ENCODE measurements at places on chromosomes 5 and 9. TPM values are rescaled to one million over a fixed set of nuclear protein-coding genes. Genes with fewer than 3 reads are reported as not detected.

DNA sequence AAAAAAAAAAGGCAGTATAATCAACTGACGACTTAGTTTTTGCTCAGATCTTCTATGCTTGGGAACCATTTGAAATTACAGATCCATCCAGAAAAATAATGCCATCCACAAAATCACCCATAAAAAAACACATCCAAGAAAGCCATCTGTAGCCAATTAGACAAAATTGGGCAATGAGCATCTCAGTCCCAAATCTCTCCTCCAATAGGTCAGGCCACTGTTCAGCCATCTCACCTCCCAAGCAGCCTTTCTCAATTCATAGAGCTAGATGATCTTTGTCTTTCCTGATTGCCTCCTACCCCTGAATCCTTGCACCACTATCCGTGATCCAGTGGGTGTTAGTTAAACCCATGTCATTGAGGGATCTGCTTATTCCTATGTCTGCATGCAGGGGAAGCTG is 139.6 kb downstream of the SCAMP1 start:
- H3K4me1 ChIP-seq, result no peaks in the 10 kb centered on the region
- H3K27me3 ChIP-seq, result no peaks in the 10 kb centered on the region
- no peaks in the 10 kb centered on the region for H3K36me3 ChIP-seq
- no peak overlapping the region for H3K27ac ChIP-seq

GRCh38 chr9:94150890-94151650 is 66.8 kb downstream of the PTPDC1 start:
- no peaks in the 10 kb centered on the region for H3K4me1 ChIP-seq
- H3K36me3 ChIP-seq, result no peaks in the 10 kb centered on the region
- H3K27me3 ChIP-seq, result no peaks in the 10 kb centered on the region

- no peaks in the 10 kb centered on the region for H3K27me3 ChIP-seq
- no peaks in the 10 kb centered on the region for H3K36me3 ChIP-seq
- no peak overlapping the region for H3K4me3 ChIP-seq
- peaks cover 36% of the 10 kb centered on the region for H3K4me1 ChIP-seq
- DNase-seq, result peak; percentile 38
Measured at GRCh38 chr5:40991168-40991980, 79.8 kb downstream of the MROH2B start.

DNA sequence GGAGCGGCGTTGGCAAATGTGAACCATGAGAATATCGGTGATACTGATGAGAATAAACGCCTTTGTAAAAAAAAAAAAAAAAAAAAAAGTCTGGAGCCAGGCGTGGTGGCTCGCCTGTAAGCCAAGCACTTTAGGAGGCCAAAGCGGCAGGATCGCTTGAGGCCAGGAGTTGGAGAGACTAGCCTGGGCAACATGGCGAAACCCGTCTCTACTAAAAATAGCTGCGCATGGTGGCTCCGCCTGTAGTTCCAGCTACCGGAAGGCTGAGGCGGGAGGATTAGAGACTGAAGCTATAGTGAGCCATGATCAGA is 425 bp upstream of the NFX1 start:
- peak overlapping the region; percentile 51 for H3K4me3 ChIP-seq
- H3K36me3 ChIP-seq, result no peaks in the 10 kb centered on the region
- no peaks in the 10 kb centered on the region for H3K27me3 ChIP-seq
- DNase-seq, result no peak

DNA sequence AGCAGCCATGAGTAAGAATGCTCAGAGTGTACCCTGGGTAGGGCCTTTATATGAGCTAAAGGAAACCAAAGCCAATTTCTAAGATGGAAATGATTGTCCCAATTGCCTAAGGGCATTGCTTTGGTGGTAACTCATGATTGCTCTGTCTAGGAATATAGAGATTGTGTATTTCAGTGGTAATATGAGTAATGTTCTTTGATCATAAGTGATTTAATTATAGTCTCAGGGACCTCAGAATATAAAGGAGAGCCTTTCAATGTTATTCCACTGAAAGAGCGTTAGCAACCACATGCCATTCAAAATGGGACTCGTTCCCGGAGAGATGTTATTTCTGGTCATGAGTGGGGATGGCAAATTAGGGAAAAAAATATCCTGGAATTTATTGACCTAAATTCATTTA is 340.5 kb downstream of the ARHGEF28 start:
- no peak for DNase-seq
- no peak overlapping the region for H3K27ac ChIP-seq
- no peaks in the 10 kb centered on the region for H3K4me1 ChIP-seq
- H3K27me3 ChIP-seq, result no peaks in the 10 kb centered on the region
- no peaks in the 10 kb centered on the region for H3K36me3 ChIP-seq

DNA sequence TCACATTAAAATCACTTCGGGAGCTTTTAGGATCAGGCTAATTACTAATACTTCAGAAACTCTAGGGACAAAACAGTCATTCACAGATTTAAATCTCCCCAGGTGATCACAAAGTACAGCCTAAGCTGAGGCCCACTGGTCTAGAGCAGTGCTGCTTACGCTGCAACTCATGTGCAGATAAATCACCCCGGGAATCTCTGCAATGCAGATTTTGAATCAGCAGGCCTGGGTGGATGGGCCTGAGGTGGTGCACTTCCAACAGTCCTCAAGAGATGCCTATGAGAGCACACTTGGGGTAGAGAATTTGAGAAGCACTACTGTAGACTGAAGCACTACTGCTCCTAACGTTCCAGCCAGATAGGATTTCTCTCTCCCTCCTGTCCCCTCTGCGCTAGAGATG is 28.4 kb downstream of the CSF1R start:
- DNase-seq, result no peak
- H3K4me3 ChIP-seq, result no peak overlapping the region
- H3K27ac ChIP-seq, result no peak overlapping the region

DNA sequence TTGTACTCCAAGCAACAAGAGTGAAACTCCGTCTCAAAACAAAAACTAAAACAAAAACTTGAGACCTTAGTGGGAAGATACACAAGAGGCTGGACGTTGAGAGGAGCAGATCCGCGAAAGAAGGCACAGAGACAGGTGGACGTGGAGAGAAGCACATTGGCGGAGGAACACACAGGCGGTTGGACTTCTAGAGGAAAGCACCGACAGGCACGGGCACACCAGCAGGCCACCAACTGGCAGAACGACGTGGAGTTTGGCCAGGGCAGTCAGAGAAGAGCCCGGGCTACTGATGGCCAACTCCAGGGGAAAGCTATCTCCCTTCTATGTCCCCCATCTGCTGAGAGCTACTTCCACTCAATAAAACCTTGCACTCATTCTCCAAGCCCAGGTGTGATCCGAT is 482.7 kb downstream of the GABRG2 start:
- no peaks in the 10 kb centered on the region for H3K36me3 ChIP-seq
- DNase-seq, result no peak
- no peaks in the 10 kb centered on the region for H3K4me1 ChIP-seq
- H3K4me3 ChIP-seq, result no peak overlapping the region
- no peak overlapping the region for H3K27ac ChIP-seq

DNA sequence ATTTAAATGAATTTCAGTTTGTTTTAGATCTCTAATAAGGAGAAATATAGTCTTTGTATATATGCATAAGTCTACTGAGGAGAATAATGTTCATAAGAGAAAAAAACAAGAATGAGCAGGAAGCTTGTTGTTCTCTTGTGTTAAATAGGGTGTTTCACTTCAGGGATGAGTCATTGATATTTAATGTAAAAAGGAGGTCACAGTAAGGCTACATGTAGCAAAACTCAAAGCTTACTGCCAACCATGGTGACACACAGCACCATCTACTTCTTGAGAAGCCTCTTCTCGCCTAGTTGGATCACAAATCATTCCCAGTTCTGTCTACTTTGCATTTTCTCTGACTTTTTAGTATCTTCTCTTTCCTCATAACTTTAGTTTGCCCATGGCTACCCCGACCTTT is 1466.0 kb upstream of the C9orf72 start:
- H3K4me3 ChIP-seq, result no peak overlapping the region
- DNase-seq, result no peak
- no peaks in the 10 kb centered on the region for H3K4me1 ChIP-seq

DNA sequence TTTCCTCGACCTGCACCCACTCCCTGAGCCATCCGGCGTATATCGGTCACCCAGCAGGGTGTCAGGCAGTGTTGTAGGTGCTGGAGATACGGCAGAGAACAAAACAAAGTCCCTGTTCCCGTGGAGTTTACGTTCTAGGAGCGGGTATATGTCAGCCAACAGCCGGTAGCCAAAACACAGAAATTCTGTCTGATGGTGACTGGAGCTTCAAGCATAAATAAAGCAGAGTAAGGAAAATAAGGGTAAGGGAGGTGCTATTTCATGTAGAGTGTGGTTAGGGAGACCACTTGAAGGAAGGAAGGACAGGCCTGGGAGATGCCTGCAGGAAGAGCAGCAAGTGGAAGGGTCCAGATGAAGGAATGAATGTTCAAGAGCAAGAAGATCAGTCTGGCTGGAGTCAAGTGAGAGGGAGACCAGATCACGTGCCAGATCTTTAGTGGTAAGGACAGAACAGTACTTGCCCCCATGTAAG is 783 bp upstream of the ZFR start:
- no peak overlapping the region for H3K27ac ChIP-seq
- H3K4me3 ChIP-seq, result no peak overlapping the region
- no peak for DNase-seq
- no peaks in the 10 kb centered on the region for H3K36me3 ChIP-seq

- no peaks in the 10 kb centered on the region for H3K27me3 ChIP-seq
- no peak overlapping the region for H3K4me3 ChIP-seq
- H3K4me1 ChIP-seq, result no peaks in the 10 kb centered on the region
Measured at GRCh38 chr9:131234799-131235479, 41.4 kb downstream of the FAM78A start.

- no peaks in the 10 kb centered on the region for H3K27me3 ChIP-seq
- H3K4me1 ChIP-seq, result no peaks in the 10 kb centered on the region
- H3K27ac ChIP-seq, result no peak overlapping the region
- DNase-seq, result no peak
- H3K36me3 ChIP-seq, result no peaks in the 10 kb centered on the region
- no peak overlapping the region for H3K4me3 ChIP-seq
Measured at GRCh38 chr9:132023419-132024180, 56.1 kb downstream of the MED27 start.

DNA sequence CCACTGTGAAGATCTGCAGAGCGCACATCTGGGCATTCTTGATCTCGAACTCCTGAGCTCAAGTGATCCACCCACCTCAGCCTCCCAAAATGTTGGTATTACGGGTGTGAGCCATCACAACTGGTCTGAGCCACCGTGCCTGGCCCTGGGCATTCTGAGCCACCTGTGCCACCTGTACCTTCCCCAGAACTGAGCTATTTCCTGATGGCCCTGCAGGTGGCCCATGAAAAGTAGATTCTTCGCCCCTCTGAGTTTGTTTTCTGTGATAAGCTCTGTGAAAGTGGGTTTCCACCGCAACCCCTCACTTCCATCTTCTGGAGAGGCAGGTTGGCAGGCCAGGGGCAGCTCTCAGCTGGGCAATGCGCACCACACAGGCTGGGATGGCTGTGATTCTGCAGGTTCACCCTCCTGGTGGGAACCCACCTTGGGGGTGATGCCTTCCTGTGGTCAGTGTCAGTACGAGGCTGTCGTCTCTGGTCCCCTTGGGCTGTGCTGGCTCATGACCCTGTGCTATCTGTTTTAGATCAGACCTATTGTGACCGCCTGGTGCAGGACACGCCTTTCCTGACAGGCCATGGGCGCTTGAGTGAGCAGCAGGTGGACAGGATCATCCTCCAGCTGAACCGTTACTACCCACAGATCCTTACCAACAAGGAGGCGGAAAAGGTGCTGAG is 11.3 kb downstream of the CARD19 start:
- no peak overlapping the region for H3K4me3 ChIP-seq
- no peaks in the 10 kb centered on the region for H3K4me1 ChIP-seq
- DNase-seq, result no peak
- H3K36me3 ChIP-seq, result no peaks in the 10 kb centered on the region
- H3K27me3 ChIP-seq, result no peaks in the 10 kb centered on the region
- H3K27ac ChIP-seq, result no peak overlapping the region

DNA sequence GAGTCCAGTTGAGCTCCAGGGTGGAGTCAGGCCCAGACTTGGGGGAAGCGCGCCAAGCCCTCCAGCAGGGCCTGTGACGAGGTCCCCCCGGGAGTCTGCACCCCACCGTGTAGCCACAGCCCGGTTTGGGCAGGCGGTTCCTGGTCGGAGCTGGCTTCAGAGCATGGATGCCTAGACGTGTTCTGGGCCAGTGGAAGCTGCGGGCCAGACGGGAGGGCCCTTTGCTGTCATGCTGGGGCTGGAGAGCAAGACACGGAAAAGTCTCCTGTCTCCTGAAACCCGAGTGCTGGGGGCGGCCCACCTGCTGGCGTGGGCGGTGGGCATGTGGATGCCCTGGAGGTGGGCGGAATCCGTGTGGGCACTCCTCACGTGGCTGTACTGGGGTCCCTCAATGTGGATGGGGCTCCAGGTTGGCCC is 1.9 kb downstream of the GPSM1 start:
- H3K4me3 ChIP-seq, result no peak overlapping the region
- H3K27ac ChIP-seq, result no peak overlapping the region
- peaks cover 12% of the 10 kb centered on the region for H3K4me1 ChIP-seq

GRCh38 chr9:132782037-132782436 is 96.0 kb downstream of the AK8 start:
- DNase-seq, result no peak
- no peaks in the 10 kb centered on the region for H3K27me3 ChIP-seq
- no peak overlapping the region for H3K4me3 ChIP-seq
- H3K4me1 ChIP-seq, result no peaks in the 10 kb centered on the region
- H3K27ac ChIP-seq, result no peak overlapping the region

DNA sequence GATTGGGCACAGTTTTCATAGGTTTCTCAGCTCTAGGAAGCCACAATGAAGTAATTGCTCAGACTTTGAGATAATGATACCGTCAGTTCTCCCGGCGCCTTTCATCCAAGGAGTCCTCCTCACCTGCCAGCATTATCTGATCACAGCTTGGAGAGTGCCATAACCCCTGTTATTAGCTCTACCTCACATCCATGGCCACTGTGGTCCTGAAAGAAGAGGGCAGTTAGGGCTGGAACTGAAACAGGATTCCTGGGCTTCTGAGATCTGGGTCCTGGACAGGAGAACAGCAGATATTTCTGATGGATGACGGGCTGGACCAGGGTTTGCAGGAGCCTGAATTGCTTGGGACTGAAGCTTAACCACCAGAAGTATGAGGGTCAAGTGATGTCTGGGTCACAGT is 13.5 kb downstream of the RGS3 start:
- no peak overlapping the region for H3K27ac ChIP-seq
- DNase-seq, result no peak
- H3K27me3 ChIP-seq, result no peaks in the 10 kb centered on the region
- H3K4me3 ChIP-seq, result no peak overlapping the region
- H3K4me1 ChIP-seq, result peaks cover 5% of the 10 kb centered on the region

Gene GABRB2
- not detected for total RNA-seq

Gene SPOCK1
- total RNA-seq, result 0.17 TPM

Gene GABRA6
- total RNA-seq, result not detected

Gene PCDHB3
- total RNA-seq, result 0.08 TPM

Gene SLC1A3
- total RNA-seq, result 8.8 TPM

Gene ADAMTS6
- 0.92 TPM for total RNA-seq

Gene TNFSF15
- total RNA-seq, result 0.42 TPM

Gene AMBP
- 3,808 TPM for total RNA-seq

Gene IFNA8
- not detected for total RNA-seq

Gene SMIM33
- total RNA-seq, result 0.05 TPM

Gene SOX30
- under 0.01 TPM for total RNA-seq

Gene SH2D3C
- total RNA-seq, result 4.8 TPM

All from liver (tissue), 10 donors.